ENCODE measurements at places on chromosomes 3 and 15.

DNA sequence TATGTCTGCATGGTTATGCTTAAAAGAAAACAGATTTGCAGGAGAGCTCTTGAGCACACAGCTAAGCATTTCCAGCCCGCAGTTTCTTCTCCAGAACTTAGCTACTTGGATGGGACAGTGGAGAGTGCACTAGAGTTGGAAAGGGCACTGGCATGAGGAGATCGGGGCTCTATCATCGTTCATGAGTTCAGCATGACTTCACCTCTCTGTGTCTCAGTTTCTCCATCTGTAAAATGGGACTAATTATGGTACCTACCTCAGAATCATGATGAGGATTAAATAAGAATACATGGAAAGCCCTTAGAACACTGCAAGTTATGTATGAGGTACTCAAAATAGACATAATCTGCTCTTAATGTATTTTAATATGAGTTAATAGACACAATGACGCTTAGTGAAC lies 69.9 kb downstream of the CMTM8 start:
- no peak for DNase-seq

DNA sequence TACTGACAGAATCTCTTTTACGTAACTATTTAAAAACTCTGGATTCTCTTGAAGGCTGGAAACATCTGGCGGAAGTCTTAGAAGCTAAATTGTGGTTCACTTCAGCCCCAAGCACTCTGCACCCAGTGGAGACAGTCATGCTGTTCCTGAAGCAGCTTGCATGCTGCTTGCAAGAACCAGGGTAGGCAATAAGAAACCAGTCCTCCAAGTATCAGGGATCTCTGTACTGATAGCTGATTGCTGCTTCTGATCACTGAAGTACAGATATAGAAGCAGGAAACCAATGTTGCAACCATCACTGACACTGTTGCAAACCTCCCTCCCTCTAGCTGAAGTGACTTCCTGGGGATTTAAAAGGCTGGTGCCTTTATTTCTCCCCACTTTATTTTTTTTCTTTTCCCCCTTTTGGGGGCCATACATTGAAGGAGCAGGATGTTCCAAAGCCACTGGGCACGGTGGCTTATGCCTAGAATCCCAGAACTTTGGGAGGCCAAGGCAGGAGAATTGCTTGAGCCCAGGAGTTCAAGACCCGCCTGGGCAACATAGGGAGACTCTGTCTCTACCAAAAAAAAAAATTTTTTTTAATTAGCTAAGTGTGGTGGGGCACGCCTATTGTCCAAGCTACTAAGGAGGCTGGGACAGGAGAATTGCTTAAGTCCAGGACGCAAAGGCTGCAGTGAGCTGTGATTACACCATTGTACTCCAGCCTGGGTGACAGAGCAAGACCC lies 15.3 kb downstream of the SPCS1 start:
- DNase-seq = no peak

DNA sequence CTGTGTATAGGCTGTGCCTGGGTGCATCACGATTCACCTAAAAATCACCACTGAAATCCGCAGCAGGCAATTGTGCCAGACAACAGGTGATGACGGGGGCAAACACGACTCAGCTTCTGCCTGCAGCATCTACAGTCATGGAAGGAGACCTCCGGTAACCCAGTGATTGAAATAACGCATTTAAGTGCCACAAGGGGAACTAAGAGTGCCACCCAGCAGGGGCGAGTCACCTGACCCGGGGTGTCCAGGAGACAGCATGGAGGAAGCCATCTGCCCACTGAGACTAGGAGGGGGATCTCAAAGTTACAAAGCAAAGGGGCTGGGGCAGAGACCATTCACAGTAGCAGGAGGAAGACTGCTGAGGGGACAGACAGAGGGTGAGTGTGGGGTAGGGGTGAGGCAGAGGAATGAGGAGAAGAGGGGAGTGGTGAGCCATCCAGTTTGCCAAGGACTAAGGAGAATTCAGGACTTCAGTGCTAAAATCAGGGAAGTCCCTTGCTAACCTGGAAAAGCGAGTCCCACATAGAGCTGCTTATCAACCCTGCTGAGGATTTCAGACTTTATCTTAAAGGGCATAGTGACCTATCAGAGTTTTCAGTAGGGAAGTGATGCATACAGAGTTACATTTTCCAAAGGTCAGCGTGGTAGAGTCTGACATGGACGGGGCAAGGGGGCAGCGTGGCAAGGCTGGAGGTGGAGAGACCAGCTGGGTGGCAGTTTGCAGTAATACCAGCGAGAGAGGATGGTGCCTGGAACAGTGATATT lies 256.7 kb upstream of the HES1 start:
- DNase-seq = no peak

DNA sequence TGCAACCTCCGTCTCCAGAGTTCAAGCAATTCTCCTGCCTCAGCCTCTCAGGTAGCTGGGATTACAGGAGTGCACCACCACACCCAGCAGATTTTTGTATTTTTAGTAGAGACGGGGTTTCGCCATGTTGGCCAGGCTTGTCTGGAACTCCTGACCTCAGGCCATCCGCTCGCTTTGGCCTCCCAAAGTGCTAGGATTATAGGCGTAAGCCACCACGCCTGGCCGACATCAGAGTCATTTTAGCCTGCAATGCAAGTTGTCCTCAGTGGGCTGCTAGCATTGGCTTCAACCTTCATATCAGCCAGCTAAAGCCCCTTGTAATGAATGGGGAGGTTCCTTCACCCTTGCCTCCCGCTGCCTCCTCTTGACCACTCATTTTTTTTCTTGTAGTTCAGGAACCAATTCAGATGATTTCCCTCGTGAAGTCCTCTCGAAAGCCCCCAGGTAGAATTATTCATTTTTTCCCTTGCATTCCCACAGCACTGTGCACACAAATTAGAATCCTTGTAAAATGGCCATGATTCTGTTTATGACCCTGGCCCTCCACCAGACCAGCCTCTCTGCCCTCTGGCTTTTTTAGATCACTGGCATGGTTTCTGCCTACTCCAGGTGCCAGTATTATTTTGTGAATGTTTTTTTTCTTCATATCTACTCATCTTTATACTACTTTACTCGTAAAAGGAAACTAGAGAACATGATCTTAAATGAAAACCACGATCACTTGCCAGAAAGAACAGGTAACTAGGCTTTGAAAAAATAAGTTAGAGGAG lies 29.1 kb downstream of the FLNB start:
- no peak for DNase-seq

GRCh38 chr3:190983875-190984274 lies 121.4 kb upstream of the GMNC start:
- no peak for DNase-seq

Data from NT2/D1 (cell line).